ENCODE measurements at places on chromosomes 1 and 21. TPM values are rescaled to one million over a fixed set of nuclear protein-coding genes. Genes with fewer than 3 reads are reported as not detected.

The SH2D1B gene
- total RNA-seq: not detected

The B3GALT6 gene
- total RNA-seq: 94.9 TPM

The C8A gene
- 0.21 TPM for total RNA-seq

The SLAMF9 gene
- total RNA-seq: not detected

The NENF gene
- 186 TPM for total RNA-seq

The HAO2 gene
- total RNA-seq: not detected

The ORC1 gene
- not detected for total RNA-seq

The FAM167B gene
- total RNA-seq: 26.1 TPM

The SELP gene
- total RNA-seq: 40.0 TPM

The NOS1AP gene
- total RNA-seq: 5.0 TPM

GRCh38 chr1:43129426-43129825 lies 42.7 kb downstream of the EBNA1BP2 start:
- no peak overlapping the region for H3K27ac ChIP-seq
- no peaks in the 10 kb centered on the region for H3K4me1 ChIP-seq
- H3K36me3 ChIP-seq: no peaks in the 10 kb centered on the region
- H3K4me3 ChIP-seq: no peak overlapping the region

- H3K27ac ChIP-seq: no peak overlapping the region
- H3K4me1 ChIP-seq: no peaks in the 10 kb centered on the region
- no peak overlapping the region for H3K4me3 ChIP-seq
- H3K36me3 ChIP-seq: no peaks in the 10 kb centered on the region
Measured at GRCh38 chr1:33402206-33402605, 28.7 kb downstream of the PHC2 start.

DNA sequence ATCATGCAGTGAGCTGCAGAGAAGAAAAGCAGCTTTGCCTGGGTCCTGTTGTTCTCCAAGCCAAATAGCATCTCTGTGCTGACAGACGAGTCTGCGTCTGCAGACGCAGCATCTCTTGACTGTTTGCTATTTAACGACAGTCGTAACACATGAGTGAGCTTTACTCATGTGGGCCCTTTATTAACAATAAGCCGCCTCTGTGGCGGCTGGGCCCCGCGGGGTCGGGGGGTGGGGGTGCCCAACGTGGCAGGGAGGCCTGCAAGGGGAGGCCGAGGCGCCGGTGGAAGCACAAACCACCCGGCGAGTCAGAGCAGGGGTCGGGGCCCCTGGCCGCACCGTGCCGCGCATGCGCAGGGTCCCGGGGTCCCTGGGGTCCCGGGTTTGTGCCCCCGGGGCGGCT lies 435.1 kb downstream of the KIF26B start:
- no peaks in the 10 kb centered on the region for H3K27me3 ChIP-seq
- no peak overlapping the region for H3K4me3 ChIP-seq
- H3K4me1 ChIP-seq: no peaks in the 10 kb centered on the region
- no peaks in the 10 kb centered on the region for H3K36me3 ChIP-seq
- no peak overlapping the region for H3K27ac ChIP-seq

DNA sequence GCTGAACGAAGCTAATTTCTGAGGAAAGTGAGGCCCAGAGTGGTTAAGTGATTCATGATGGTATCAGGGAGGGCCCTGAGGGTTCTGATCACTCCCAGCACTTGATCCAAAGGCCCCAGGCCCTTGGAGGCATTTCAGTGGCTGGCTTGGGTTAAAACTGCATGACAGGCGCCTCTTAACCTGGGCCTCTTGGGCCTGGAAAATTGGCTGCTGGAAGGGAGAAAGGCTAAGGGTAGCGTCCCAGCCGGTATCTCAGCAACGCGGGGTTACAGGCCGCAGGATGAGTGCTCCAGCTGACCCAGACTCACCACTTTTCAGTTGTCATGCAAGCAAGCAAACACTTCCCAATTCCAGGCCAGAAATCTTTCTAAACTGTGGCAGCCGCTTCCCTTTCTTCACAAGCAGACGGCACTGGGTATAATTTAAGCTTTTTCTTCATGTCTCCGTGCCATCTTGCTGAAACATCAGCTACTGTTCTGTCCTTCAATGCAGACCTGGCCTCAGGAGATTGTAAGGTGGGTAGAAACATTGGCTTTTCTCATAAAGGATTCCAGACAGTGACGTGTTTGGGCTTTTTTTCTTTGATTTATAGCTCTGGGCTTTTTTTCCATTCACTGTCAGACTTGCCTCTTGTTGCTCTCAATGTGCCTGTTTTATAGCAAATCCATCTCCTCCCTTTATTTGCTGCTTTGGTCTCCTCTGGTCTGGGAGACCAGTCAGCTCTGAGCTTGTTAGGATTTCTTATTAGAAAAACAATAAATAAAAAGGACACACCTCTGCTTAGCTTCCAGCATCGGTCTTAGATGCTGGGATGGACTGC lies 229.1 kb downstream of the KCNJ6 start:
- no peaks in the 10 kb centered on the region for H3K27me3 ChIP-seq
- H3K36me3 ChIP-seq: no peaks in the 10 kb centered on the region
- H3K27ac ChIP-seq: no peak overlapping the region
- H3K4me1 ChIP-seq: peaks cover 3% of the 10 kb centered on the region
- no peak for DNase-seq
- no peak overlapping the region for H3K4me3 ChIP-seq

DNA sequence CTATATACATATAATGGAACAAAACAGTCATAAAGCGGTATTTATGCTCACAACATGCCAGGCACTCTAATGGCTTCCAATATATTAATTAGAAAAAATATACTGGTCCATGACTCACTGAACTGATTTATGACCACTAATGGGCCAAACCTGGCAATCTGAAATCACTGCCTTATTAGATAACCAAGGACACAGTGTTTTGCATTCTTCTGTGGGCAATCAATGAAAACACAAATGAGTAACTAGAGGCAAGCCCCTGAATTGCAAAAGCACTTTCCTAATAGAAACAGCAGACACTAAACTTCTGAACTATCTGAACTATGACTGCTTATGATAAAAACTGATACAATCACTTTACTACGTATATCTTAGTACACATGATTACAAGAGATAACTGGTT lies 3.5 kb downstream of the GCLM start:
- no peak overlapping the region for H3K4me3 ChIP-seq

DNA sequence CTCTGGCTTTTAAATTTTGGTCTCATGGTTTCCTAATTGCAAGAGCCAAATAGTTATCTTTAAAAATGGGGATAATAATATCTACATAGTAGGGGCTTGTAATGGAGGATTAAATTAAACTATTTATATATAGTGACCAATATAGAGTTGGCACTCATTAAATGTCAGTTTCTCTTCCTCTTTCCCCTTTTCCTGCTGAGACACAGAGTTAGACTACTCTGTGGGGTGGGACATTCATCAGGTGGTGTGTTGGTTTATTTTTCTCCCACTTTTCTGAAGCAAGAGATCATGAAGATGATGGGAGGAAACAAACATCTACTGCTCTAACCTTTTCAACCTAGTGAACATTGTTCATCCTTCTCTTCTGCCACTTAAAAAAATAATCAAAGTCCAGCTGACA lies 17.3 kb upstream of the RAP1A start:
- no peaks in the 10 kb centered on the region for H3K27me3 ChIP-seq
- peaks cover 5% of the 10 kb centered on the region for H3K4me1 ChIP-seq
- H3K27ac ChIP-seq: no peak overlapping the region
- no peaks in the 10 kb centered on the region for H3K36me3 ChIP-seq

DNA sequence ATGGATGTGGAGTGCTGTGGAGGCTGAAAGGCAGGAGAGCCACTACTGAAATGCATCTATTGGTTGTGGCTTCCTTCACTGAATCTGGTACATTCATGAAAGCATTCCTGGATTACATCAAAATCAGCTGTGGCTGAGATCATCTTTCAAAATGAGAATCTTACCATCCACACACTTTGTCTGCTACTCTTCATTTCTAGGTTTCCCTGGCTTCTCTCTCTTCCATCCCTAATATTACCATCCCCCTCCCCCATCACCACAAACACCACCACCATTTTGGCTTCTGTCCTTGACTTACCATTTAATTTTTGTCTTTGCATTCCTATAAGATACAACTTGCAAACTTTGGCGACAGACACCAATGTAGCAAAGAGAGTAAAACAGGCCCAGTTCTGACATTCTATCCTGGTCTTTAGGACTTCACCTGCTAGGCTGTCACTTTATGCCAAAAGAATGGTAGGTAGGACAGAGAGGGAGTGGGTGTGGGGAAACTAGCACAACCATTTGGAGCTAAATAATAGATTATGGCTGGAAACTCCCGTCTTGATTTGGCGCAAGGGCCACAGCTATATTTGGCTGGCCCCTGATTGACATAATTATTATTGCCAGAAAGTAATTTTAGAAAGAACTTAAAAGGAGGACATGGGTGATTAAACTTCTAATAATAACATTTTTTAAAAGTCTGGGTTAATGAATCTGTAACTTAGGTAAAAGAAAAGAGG lies 15.1 kb upstream of the DUSP10 start:
- H3K36me3 ChIP-seq: no peaks in the 10 kb centered on the region
- H3K4me1 ChIP-seq: no peaks in the 10 kb centered on the region
- H3K27ac ChIP-seq: no peak overlapping the region
- no peak for DNase-seq
- no peaks in the 10 kb centered on the region for H3K27me3 ChIP-seq

DNA sequence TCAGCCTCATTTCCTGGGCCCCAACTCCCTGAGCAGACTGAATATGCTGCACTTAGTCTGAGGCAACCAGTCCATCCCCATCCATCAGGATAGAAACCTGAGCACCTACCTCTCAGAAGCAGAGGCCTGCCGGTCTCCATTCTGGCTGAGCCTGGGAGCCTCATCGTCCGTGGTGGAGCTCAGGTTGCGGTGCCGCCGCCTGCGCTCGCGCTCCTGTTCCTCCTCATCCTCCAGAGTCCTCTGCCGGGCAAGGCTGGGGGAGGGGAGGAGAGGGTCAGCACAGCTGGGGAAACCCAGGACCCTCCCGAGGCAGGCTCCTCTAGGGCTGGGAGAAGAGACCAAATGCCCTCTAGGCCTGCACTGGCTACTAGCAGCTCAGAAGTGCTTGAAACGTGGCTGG lies 10.1 kb downstream of the LAD1 start:
- H3K36me3 ChIP-seq: no peaks in the 10 kb centered on the region
- H3K4me3 ChIP-seq: no peak overlapping the region
- no peak for DNase-seq
- no peaks in the 10 kb centered on the region for H3K4me1 ChIP-seq
- no peak overlapping the region for H3K27ac ChIP-seq

GRCh38 chr1:100292711-100293110 lies 26.7 kb downstream of the RTCA start:
- peaks cover 49% of the 10 kb centered on the region for H3K36me3 ChIP-seq
- no peaks in the 10 kb centered on the region for H3K27me3 ChIP-seq
- no peaks in the 10 kb centered on the region for H3K4me1 ChIP-seq
- no peak for DNase-seq

- H3K27ac ChIP-seq: no peak overlapping the region
- H3K27me3 ChIP-seq: no peaks in the 10 kb centered on the region
- H3K4me1 ChIP-seq: no peaks in the 10 kb centered on the region
- peak; percentile 39 for DNase-seq
Measured at GRCh38 chr1:24201941-24202440, 14.9 kb upstream of the IFNLR1 start.

DNA sequence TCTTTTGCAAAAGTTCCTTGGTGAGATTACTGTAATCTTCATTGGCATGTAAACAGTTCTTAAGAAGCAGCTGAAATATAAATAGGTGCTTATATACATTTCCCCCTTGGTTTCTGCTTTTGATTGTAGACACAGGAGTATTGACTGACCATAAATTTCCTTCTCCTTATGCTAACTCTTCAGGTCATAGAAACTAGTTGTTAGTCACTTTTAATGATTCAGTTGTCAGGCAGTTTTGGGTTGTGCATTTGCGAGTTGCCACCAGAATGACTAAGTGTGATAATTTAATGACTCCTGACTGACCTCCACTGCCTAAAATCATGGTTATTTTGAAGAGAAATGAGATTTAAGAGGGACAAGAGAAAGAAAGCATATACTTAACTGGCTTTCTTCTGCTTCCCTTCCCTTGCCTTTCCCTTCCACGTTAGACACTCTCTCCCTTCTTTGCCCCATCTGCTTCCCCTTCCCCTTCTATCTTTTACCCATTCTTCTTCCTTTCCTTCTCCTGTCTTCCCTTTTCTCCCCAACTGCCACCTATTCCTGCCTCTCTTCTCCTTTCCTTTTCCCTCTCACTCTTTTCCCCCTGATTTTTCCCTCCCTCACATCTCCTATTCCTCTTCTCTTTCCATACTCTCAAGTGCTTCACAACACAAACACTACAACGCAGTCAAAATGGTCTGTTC lies 12.3 kb downstream of the ZMPSTE24 start:
- peaks cover 36% of the 10 kb centered on the region for H3K4me1 ChIP-seq
- DNase-seq: no peak
- H3K4me3 ChIP-seq: no peak overlapping the region
- H3K36me3 ChIP-seq: peaks cover 62% of the 10 kb centered on the region
- peak overlapping the region; percentile 54 for H3K27ac ChIP-seq

GRCh38 chr1:194056169-194056568 lies 869.8 kb upstream of the B3GALT2 start:
- no peak for DNase-seq
- H3K4me1 ChIP-seq: no peaks in the 10 kb centered on the region
- no peaks in the 10 kb centered on the region for H3K27me3 ChIP-seq

DNA sequence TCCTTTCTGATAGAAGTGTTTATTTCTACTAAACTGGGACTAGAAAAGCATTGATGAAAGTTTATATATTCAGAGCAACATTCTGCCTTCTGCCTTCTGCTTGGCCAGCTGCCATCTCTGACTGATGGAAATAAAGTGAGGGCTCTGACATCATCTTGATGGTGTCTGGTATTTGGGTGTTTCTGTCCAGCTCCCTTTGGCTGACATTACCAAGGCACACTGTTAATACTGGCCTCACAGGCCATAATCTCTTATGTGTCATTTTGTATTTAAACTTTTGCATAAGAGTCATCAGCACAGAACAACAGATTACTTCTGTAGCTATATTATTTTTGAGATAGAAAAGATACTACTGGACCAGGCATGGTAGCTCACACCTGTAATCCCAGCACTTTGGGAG lies 216.9 kb downstream of the RYR2 start:
- H3K27ac ChIP-seq: no peak overlapping the region
- no peaks in the 10 kb centered on the region for H3K36me3 ChIP-seq
- H3K27me3 ChIP-seq: no peaks in the 10 kb centered on the region
- no peak overlapping the region for H3K4me3 ChIP-seq
- peak; percentile 12 for DNase-seq

GRCh38 chr1:25688390-25689119 lies 72.0 kb downstream of the MAN1C1 start:
- peak; percentile 87 for DNase-seq
- no peaks in the 10 kb centered on the region for H3K27me3 ChIP-seq
- peaks cover 14% of the 10 kb centered on the region for H3K4me1 ChIP-seq
- peak overlapping the region; percentile 81 for H3K27ac ChIP-seq
- no peak overlapping the region for H3K4me3 ChIP-seq

DNA sequence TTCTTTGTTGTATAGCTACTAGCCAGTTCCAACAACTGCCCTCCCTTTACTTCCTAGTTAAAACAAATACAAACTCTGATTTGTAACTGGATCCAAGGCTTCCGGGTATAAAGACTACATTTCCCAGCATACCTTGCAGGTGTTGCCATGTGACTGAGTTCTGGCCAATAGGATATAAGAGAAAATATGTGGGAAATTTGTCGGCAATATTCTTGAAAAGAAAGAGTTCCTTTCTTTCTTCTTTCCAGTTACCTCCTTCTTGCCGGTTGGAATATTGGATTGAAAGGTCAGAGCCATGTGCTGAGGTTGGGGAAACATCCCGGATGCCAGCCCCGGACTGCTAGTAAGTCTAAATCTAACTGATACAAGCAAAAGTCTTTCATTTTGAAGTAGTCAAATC lies 23.0 kb upstream of the ZBTB40 start:
- H3K36me3 ChIP-seq: no peaks in the 10 kb centered on the region
- no peaks in the 10 kb centered on the region for H3K4me1 ChIP-seq
- no peak for DNase-seq
- no peaks in the 10 kb centered on the region for H3K27me3 ChIP-seq

- no peaks in the 10 kb centered on the region for H3K36me3 ChIP-seq
- no peaks in the 10 kb centered on the region for H3K27me3 ChIP-seq
- no peak overlapping the region for H3K27ac ChIP-seq
- DNase-seq: no peak
Measured at GRCh38 chr1:236091933-236092318, 27.0 kb upstream of the NID1 start.
